ENCODE measurements at places on chromosomes 6 and 20.

- DNase-seq, result no peak
Measured at GRCh38 chr6:126826166-126826714, 292.2 kb upstream of the RSPO3 start.

DNA sequence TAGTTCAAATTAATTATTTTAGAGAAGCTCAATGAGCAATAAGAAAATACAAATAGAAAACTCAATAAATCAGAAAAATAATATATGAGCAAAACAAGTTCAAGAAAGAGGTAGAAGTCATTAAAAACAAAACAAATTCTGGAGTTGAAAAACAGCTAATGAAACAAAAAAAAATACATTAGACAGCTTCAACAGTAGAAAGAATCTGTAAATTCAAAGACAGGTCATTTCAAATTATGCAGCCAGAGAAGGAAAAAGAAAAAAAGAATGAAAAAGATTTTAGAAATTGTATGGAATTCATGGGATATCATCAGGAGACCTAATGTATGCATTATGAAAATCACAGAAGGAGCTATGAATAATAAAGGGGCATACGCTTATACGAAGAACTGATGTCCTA lies 795.3 kb upstream of the ADGRB3 start:
- DNase-seq, result no peak

DNA sequence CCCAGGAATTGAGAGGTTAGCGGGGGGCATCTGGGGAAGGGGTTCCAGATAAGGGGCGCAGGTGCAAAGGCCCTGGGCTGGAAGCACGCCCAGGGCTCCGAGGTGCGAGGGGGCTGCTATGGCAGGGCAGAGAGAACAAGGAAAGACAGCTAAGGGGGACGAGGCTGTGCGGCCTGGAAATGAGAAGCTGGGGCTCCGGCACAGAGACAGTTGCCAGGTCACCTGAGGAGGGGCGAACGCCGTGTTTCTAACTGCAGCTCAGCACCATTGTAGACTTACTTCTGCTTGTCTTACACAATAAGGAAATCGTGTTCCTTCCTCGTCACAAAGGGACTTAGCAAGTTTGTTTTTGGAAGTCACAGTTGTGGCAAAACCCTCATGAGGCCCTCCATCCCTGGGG lies 68.9 kb upstream of the TBXT start:
- no peak for DNase-seq

GRCh38 chr20:34732523-34732922 lies 28.4 kb downstream of the TP53INP2 start:
- no peak for DNase-seq

DNA sequence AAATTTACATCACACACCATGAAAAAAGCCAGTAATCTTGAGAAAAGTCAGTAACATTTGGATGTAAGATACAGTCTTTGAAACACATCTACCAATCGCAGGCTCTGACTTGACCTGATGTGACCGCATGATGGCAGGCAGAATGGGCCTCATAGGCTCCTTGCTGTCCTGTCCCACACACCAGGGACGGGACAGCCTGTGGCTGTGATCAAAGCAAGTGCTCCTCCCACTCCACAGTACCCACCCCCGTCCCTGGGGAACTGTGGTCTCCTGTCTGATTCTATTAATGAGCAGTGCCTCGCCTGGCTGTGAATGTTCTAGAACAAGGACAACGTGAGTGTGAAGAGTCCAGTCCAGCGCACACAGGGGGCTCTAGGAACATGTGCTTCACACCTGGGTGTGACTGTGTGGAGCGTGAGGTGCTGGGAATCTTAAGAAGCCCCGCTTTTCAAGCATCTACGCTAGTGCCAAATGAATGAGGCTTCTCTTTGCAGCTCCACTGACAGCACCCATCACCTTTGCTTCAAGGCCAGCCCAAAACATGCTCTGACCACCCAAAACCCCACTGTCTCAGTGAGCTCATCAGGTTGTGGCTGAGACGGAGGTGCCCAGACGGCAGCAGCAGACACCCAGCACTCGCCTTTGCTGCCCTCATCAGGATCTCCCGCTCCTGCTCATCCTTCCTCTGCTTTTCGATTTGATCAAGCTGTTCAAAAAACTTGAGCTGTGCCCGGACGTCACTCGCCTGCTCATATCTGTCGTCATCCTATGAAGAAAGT lies 67.1 kb downstream of the TAF4 start:
- no peak for DNase-seq

DNA sequence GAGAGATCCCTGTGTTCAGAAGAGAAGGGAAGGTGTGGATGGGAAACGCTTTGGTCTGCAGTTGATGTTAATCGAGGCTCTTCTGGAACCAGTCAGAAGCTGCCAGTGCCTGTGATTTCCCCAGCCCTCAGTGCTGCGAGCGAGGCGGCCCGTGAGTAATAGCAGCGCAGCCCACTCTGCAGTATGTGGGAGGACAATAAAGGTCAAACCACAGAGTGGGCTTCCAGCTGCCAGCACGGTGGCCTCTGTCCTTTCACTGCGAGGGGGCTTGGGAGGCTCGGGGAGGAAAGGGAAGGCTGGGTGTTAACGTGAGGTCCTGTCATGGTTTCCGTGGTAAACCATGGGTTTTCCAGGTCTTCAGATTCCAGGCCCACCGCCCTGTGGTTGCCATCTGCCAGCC lies 32.3 kb upstream of the TAGAP start:
- DNase-seq, result no peak

- DNase-seq, result no peak
Measured at GRCh38 chr6:164039954-164040375, 625.4 kb downstream of the QKI start.

DNA sequence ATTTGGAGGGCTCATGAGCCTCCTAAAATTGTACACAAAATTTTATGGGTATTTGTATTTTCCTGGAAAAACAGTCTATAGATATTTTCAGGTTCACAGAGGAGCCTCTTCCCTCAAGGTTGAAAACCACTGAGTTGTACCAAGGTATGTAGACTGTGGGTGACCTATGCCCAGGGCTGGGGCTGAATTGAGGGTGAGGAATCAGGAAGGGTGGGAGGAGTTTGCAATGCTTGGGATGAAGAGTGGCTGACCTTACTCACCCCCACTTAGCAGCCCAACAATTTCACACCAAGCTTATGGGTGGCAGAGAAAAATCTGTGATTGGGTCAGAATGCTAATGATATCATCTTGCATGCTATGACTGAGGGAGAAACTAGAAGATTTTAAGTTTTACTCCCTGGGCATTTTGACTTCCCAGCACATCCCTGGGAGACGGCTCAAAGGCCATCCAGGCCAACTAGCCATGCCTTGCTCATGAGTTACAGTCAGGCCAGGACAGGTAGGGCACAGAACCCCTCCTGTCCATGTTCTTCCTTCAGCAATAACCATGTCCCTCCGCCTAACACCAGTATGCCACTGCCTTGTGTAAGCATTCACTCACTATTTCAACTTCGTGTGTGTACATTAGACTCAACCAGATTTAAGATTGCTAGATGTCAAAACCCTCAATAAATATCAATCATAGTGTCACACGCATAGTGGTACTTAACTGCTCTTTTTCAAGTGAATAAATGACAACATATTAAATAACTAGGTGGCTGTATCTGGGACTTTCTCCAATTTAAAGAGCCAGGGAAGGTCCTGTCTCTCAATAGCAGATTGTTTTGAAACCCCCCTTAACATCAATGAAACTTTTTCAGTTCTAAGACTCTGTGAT lies 16.6 kb downstream of the ADTRP start:
- no peak for DNase-seq

- no peak for DNase-seq
Measured at GRCh38 chr6:168450917-168451316, 9.9 kb downstream of the SMOC2 start.

- no peak for DNase-seq
Measured at GRCh38 chr6:28683945-28684538, 158.4 kb downstream of the GPX5 start.
